ENCODE measurements at places on chromosomes 1 and 21.

GRCh38 chr1:205137901-205138300 lies 16.1 kb upstream of the RBBP5 start:
- no peak for DNase-seq

- DNase-seq: no peak
Measured at GRCh38 chr1:21631944-21632887, 36.9 kb downstream of the RAP1GAP start.

DNA sequence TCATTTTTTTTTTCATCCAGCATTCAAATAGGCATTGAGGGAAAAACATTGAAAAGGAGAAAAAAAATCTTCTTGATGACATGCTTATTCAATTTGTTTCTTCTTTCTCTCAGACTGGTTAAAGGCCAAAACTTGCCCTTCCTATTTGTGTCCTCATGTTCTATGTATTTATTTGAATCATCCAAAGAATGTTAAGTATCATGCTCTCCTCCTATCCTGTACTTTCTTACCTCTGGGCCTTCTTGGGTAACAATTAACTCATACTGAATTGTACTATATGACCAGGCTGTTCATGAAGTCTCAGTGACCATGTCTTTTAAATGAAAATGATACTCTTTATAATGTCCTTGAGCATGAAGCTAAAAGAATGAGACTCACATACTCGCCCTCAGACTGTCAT lies 36.5 kb upstream of the DENND1B start:
- DNase-seq: no peak

- no peak for DNase-seq
Measured at GRCh38 chr1:62844030-62844429, 60.1 kb downstream of the ATG4C start.

- no peak for DNase-seq
Measured at GRCh38 chr1:156122086-156122485, 7.6 kb downstream of the LMNA start.

GRCh38 chr1:25848531-25848930 lies 10.7 kb downstream of the AUNIP start:
- DNase-seq: no peak

- no peak for DNase-seq
Measured at GRCh38 chr1:8727809-8728213, 89.6 kb downstream of the RERE start.

GRCh38 chr1:225408249-225408648 lies 19.6 kb downstream of the LBR start:
- DNase-seq: no peak

DNA sequence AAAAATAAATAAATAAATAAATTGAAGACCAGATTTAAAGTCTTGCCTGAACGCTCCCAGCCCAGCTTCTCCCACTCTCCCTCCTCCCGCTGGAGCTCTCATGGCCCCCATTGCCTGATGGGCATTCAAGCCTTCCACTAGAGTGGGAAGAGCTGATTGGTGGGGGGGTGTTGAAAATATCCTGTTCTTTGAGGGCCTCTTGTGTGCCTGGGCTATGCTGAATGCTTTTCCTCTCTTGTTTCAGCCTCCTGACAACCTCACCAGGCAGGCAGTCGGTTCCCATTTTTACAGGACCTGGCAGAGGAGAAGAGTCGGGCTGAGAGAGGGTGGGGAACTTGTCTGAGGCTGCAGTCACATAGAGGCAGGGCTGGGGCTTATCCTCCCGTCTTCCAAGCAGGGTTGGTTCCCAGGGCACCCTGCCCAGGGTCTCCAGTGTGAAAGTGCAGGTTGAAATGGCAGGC lies 59.2 kb upstream of the SSBP3 start:
- no peak for DNase-seq

- DNase-seq: no peak
Measured at GRCh38 chr1:52904927-52905698, 16.4 kb downstream of the ECHDC2 start.

GRCh38 chr21:43362321-43362791 lies 64.6 kb downstream of the SIK1 start:
- peak; percentile 89 for DNase-seq

DNA sequence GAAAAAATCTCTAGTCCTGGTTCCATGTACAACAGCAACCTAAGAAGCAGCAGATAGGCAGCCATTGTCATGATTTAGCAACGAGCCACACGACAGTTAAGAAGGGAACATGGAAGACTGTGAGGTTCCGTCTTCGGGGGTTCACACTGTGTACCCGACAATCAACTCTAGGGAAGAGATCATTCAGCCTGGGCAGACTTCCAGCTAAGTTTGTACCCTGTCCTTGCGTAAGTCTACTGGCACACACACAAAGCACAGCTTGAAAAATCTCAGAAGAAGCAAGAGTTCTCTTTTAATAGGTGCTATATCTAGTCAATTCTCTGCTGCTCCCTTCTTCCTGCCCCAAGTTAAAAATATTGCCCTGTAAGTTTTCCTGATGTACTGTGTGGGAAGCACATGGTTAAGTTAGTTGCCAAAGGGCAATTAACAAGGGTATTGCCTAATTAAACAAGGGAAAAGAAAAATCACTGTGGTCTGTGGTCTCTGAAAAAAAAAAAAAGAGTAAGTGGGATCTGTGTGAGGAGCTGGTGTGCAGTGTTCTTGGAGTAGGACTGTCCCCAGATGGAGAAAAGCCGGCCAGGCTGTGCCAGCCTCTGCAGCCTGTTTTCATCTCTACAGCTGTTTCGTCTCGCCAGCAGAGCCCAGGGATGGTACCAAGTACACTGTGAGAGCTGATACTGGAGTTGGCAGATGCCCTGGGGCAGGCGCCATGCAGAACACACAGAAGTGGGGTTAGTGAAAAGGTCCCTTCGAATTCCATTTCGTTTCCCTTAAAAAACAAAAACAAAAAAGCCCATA lies 6.4 kb upstream of the MYBPHL start:
- no peak for DNase-seq

DNA sequence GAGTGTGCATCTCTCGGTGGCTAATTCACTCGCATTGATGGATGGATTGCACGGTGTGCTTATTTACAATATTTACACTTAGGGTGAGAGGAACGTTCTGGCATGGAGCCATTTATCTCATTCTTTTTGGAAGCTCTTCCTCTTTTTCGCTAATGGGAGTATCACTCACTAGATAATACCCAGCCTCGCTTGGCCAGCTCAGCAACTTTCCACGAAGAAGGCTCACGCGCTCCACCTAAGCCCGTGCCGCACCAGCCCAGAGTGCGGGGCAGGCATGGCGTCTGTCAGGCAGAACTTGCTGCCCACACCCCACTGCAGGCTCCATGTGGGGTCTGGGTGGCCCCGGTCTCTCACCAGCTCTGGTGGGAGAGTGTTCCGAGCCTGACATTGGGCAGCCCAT lies 484.9 kb downstream of the NPHP4 start:
- DNase-seq: no peak

- no peak for DNase-seq
Measured at GRCh38 chr1:94142583-94142982, 21.6 kb upstream of the ABCA4 start.

GRCh38 chr1:181077576-181078242 lies 10.8 kb upstream of the IER5 start:
- no peak for DNase-seq

- DNase-seq: peak; percentile 99
Measured at GRCh38 chr21:45287438-45288391, at the start of gene POFUT2. TSS of gene POFUT2 (minus strand) at chr21:45287895. CDS start at chr21:45287871, 24 bp downstream.

DNA sequence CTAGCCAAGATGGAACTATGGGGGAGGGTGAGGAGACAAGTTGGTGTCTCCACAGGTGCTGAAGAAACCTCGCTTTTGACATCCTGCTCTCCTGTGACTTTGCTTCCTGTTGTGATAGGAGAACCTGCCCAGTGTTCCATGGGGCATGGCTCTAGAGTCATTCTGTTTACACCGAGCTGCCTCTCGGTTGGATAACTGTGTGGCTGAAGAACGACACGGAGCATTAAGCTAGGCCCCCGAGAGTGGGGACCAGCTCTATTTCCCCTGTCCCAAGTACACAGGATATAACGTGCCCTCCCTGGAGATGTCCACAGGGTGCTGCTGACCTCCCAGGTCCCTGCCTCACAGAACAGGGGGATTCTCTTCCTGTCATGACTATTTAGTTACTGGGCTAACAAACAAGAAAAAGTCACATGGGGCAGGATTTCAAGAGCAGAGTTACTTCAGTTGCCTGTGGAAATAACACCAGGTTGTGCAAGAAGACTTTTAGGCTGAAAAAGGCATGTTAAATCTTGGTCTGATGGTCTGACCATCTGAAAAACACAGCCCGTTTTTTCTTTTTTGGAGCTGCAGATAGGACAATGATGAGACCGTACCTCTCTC lies 29.4 kb upstream of the PPP2R5A start:
- DNase-seq: no peak

DNA sequence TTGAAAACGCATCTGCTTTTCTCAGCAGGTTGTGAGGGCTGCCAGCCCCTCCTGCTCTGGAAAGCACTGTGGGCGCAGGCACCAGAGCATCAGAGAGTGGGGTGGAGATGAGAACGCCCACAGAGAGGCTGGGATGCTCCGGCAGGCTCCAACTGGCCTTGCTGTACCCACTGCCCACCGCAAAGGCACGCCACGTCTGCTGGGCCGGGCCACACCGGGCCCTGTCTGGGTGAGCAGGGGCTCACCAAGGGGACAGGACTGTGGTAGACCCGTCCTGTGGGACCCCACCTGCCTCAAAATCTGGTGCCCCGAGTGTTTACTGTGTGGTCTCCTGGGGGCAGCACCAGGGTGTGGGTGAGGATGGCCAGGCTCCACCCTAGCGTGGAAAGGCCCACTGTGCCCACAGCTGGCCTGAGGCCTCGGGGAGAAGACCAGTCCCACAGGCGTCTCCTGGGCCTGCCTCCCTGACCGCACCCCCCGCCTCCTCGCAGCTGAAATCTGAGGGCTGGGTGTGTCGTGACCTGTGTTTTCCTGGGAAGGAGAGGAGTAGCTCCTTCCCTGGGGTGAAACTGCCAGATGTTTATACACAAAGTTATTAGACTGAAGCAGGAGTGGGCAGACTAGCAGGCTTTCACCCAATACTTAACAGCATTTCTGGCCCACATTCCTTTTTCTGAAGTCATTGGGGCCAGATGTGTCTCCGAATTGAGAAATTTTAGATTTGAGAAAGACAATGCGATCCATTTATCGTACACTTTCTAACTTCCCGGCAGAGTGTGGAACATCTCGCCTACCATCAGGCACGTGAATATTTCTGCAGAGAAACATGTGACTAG lies 53.8 kb downstream of the STUM start:
- DNase-seq: no peak

Data from memory B cell (primary cell).